ENCODE measurements at places on chromosomes 1 and 21.

DNA sequence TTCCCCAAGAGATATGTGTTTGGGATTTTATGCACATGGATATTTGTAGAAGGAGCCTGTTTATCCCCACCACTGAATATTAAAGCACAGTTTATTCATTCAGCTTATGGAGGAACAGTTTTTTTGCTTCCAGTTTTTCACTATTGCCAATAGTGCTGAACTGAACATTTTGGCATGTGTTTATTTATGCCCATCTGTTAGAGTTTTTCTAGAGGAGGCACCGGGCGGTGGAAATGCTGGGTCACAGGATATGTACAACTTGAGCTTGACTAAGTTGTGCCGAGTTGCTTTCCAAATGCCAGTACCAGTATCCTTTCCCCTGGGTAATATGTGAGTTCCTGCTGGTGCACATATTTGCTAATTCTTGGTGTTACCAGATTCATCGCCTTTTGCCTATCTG lies 111.3 kb downstream of the GREM2 start:
- DNase-seq = no peak

DNA sequence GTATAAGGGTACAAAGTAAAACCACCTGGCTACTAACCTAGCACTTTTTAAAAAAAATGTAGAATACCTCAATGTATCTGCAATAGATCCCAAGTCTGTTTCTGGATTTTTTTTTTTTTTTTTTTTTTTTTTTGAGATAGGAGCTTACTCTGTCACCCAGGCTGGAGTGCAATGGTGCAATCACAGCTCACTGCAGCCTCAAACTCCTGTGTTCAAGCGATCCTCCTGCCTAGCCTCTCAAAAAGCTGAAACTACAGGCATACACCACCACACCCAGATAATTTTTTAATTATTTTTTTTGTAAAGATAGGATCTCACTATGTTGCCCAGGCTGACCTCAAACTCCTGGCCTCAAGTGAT lies 537.5 kb upstream of the CAMK1G start:
- no peak for DNase-seq

DNA sequence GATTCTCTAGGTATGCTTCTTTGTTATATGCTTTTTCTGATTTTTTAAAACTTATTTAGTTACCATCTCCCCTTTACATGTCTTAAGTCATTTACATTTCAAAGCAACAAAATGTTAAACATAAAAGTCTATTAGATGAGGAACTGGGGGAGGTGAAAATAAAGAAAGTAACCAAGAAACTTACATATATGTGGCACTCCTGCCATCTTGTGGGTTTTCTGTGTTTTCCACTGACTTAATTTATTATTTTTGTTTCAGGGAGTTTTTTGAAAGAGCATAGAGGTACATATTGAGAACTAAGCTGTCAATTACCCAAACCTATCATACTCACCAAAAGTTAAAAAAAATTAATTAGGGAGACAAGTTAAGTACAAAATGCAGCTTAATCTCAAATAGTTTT lies 1531.1 kb downstream of the MRPL39 start:
- no peak for DNase-seq

GRCh38 chr1:244954359-244954758 lies 90.0 kb upstream of the HNRNPU start:
- DNase-seq = no peak

GRCh38 chr21:46207006-46207919 lies 21.3 kb downstream of the LSS start:
- DNase-seq = no peak

DNA sequence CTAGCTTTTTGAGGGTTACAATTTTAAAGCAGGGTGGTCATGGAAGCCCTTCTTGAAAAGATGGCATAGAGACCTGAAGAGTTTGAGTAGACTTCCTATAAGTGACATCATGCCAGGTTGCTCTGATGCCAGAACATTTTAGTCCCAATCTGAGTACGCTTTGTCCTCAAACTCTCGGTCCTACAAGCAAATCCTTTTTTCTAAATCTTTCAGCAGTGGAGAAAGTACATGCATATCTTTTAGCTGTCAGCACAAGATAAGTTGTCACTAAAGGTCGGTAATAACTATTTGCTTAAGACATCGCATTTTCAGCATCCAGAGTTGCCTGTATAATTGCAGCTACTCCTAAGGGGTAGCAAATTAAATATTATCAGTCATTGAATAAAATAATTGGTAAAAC lies 140.4 kb downstream of the ATP6V1G3 start:
- no peak for DNase-seq

GRCh38 chr1:26915204-26915842 lies 1.5 kb upstream of the NR0B2 start:
- DNase-seq = no peak

DNA sequence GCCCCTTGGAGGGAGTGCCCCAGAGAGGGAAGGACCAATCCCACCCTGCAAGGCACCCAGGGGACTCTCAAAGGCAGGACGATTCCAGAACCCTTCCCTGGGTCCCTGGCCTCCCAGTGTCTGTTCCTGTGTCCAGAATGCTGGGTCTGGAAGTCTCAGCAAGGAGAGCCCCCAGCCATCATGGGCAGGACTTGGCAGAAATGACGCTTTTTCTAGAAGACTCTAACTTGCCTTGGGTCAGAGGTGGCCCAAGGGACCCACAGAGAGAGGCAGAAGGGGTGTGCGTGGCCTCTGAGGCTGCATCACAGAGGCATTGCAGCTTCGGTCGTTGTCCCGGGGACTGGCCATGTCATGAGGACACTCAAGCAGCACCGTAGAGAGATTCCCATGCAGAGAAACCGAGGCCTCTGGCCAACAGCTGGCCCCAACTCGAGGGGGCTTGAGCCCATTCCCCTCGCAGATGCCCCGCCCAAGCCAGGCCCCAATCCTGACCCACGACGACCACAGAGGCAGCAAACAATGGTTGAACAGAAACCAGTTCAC lies 57.8 kb downstream of the WNT9A start:
- DNase-seq = no peak

- DNase-seq = peak; percentile 48
Measured at GRCh38 chr1:162878000-162878596, 17.1 kb upstream of the CCDC190 start.

- peak; percentile 70 for DNase-seq
Measured at GRCh38 chr1:1371364-1371745, 3.7 kb downstream of the AURKAIP1 start.

DNA sequence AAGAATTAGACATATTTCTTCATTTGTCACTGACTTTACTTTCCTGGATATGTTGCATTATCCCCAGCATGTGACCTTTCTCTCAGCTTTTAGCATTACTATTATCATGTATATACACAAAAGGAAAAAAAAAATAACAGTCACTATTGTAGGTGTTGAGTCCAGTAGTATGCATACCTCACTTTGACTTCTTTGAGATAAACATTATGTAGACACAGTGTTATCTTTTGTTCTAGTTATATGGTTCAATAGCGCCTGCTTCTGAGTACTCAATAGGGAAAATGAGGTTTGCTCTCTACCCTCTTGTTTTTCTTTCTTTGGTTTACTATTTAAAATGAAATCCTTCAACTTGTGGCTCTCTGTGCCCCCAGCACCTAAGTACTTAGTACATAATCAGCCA lies 409.6 kb upstream of the PKN2 start:
- DNase-seq = no peak

- no peak for DNase-seq
Measured at GRCh38 chr1:50523548-50523947, 100.3 kb upstream of the DMRTA2 start.

GRCh38 chr1:119181218-119181617 lies 40.8 kb upstream of the WARS2 start:
- no peak for DNase-seq

DNA sequence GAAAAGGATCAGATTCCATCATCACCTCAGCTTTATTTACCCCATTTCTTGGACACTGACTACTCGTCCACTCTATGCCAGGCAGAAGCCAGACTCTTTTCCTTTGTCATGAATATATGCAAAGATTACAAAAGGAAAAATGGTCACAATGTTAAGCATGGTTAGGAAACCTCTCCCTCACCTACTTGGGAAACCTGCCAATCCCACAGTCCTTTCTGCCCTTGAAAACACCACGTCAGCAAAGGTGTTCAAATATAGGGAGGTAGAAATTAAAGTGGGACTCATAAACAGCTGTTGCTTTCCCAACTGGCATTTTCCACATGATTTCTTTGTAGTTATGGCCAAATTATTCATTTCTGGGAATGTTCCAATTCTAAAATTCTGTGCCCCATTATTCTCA lies 16.2 kb upstream of the ATP13A2 start:
- DNase-seq = no peak

Measured in right hindlimb (tissue), 1 donor.